Astrocyte of the hippocampus (primary cell): ENCODE measurements at places on chromosomes 1 and 21.

GRCh38 chr1:89198491-89199072 lies at the start of gene GBP4:
Gene GBP4, minus strand, starts transcription at chr1:89198942. Its CDS starts 108 bp downstream, at chr1:89198834.
- peak; percentile 11 for DNase-seq

- peak; percentile 31 for DNase-seq
Observed at GRCh38 chr1:66624412-66625060, 90.6 kb downstream of the SGIP1 start.

- no peak for DNase-seq
Observed at GRCh38 chr1:155971910-155972809, 6.2 kb downstream of the ARHGEF2 start.

DNA sequence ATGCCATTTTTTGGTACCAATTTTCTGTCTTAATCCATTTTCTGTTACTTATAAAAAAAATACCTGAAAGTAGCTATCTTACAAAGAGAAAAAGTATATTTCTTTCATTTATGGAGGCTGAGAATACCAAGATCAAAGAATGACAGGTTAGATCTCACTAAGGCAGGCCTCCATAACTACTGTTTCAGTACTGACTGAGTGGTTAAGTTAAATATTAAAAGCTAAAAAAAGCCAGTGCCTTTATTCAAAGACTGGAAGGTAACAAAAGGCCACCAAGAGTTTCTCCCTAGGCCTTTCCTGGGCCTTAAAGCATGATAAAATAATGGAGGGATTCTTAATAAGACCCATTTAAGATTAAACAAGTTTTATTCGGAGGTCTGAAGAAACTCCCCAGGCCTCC lies 687.7 kb upstream of the ADGRL4 start:
- DNase-seq: no peak

- no peak for DNase-seq
Observed at GRCh38 chr1:178871551-178872320, 859 bp upstream of the ANGPTL1 start.

GRCh38 chr1:233172201-233172600 lies 123.3 kb downstream of the PCNX2 start:
- DNase-seq: peak; percentile 8

- DNase-seq: peak; percentile 32
Observed at GRCh38 chr1:245418077-245418476, 263.3 kb downstream of the KIF26B start.

GRCh38 chr1:34127006-34128000 lies 37.7 kb downstream of the CSMD2 start:
- DNase-seq: no peak

- peak; percentile 56 for DNase-seq
Observed at GRCh38 chr1:231636157-231636556, 9.6 kb downstream of the DISC1 start.

DNA sequence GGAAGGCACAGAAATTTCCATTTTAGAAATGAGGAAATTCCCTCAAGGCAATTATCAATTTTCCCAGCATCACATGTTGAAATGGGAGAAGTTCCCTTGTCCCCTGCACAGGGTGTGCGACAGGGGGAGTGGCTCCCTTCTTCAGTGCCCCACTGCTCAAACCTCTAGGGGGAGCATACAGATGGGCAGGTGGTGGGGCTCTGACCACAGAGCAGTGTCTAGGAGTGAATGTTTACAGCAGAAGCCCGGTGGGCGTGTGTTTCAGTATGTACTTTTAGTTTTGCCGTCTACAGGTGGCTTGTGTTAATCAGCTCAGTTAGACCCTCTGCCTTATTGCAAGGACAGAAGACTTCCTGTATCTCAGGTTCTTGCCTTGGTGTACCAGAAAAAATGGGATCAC lies 493.7 kb upstream of the PLXNA2 start:
- DNase-seq: no peak

- DNase-seq: no peak
Observed at GRCh38 chr1:19825298-19825697, 10.2 kb upstream of the RNF186 start.

- DNase-seq: no peak
Observed at GRCh38 chr1:57122031-57122430, 156.2 kb upstream of the C8B start.

DNA sequence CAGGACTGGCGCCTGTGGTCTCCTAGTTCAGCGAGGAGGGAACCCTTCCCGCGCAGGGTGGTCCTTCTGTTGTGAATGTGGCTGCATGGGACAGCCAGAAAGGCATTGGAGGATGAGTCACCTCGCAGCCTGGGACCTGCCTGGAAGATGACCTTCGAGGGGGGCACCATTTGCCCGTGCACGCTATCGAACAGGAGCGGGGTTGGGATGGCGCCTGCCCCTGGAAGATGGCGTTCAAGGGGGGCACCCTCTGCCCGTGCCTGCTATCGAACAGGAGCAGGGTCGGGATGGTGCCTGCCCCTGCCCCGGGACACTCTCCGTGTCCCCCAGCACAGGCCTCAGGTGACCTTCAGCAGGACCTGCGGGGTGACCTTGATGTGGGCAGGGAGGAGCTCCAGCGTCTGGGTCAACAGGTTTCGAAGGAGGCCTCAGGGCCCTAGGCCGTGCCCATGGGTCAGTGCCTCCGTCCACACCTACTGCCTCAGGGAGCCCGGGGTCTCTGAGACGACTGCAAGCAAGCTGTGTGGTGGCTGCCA lies 1.7 kb upstream of the ACTRT2 start:
- no peak for DNase-seq

DNA sequence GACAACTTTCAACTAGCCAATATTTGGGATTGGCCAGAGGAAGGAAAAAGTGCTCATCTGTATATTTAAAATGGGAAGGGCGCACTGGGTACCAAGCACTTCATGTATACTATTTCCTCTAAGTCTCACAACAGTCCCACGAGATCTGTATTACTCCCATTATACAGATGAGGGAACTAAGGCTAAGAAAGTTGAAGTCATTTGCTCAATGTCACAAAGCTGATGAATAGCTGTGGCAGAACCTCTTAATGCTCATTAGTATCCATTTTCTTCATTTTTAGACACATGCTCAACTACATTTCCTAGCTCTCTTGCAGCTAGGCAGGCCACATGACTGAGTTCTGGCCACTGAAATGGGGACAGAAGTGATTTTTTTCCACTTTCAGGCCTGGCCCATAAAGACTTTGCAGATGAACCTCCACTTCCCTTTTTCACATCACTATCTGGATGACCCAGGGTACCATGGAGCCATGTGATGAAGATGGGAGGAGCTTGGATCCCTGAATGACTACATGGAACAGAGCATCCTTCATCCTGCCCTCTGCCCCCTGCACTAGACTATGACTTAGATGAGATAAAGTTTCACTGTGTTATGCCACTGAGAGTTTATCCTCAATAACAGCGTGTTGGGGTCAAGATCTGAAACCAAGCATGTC lies 31.8 kb downstream of the ATF3 start:
- no peak for DNase-seq

- no peak for DNase-seq
Observed at GRCh38 chr1:159911326-159912070, 11.5 kb upstream of the CFAP45 start.

GRCh38 chr1:56329970-56330369 lies 249.4 kb downstream of the PLPP3 start:
- no peak for DNase-seq

DNA sequence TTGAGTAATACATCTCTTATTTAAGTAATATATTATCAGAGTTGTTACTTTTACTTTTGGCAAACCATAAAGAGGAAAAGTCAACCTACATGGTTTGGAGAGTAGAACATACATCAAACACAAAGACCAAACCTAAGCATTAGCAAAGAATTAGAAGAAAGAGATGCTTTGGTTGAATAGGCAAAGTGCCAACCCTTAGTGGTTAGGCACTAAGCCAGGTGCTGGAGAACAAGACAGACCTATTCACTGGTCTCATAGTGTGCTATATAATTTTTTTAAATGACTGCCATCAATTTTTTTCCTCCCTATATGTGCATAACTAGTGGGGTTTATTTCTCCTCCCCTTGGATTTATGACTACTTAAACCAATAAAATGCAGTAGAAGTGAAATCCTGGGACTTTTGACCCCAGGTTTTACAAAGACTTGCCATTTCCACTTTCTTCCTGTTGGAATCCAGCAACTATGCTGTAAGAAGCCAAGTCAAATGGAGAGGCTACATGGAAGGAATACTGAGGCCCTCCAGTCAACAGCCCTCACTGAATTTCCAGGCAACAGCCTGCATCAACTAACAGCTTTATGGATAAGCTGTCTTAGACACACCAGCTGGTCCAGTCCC lies 69.8 kb upstream of the HAO2 start:
- DNase-seq: peak; percentile 85
